ENCODE measurements at places on chromosomes 6 and 20. TPM values are rescaled to one million over a fixed set of nuclear protein-coding genes. Genes with fewer than 3 reads are reported as not detected.

The PPP1R3G gene
- total RNA-seq = 7.4 TPM

The NFATC2 gene
- total RNA-seq = 7.0 TPM

The TUBB gene
- total RNA-seq = 276 TPM

The SIRPB1 gene
- total RNA-seq = 1.7 TPM

- DNase-seq = peak; percentile 9
Measured at GRCh38 chr6:170086639-170087420, 204.0 kb downstream of the DLL1 start.

DNA sequence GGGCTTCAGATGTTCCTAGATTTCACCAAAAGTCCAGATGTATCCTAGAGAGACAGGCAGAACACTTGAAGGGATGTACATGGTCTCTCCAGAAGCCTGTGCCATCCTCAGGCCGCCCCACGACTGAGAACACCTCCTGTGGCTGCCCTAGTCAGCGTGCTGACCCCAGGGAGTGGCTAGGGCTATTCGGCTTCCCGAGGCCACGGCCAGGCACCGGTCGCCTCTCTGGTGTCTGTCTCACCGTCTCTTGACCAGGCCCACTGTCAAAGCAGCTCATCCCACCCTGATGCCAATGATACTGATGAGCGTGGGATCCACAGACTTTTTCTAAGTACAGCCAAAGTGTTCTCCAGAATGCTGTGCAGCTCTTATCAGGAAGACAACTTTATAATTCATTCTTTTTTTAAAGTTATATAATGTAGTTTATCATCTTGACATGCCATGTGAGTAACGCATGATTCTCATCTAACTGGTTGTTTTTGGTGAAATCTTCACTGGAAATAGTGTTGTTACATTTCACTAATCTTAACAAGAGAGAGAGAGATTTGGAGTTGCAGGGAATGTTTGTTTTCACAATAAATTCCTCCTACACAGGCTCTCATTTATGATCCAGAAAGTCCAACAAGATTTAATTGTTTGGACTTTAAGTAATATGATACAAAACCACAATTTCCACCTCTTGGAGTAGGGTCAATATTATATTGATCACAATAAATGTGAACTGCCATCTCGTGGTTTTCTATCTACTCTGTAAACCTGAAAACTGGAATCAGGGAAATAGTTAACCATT is 41.7 kb upstream of the KLHL31 start:
- no peak for DNase-seq

- DNase-seq = no peak
Measured at GRCh38 chr6:150353445-150353844, 15.4 kb upstream of the IYD start.

DNA sequence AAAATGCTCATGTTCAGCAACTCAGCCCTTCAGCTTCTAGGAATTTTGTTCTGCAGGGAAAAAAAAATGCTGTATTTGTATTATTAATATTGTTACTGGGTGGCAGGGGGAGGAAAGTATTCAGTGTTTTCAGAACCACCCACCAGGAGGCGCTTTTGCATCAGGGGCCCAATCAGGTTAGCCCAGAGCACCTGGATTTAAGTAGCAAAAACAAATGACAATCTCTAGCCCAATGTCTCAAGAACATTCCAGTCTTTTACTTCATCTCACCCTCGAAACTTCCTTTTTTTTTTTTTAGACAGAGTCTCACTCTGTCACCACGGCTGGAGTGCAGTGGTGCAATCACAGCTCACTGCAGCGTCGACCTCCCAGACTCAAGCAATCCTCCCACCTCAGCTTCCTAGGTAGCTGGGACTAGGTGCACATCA is 635 bp upstream of the C20orf203 start:
- no peak for DNase-seq

DNA sequence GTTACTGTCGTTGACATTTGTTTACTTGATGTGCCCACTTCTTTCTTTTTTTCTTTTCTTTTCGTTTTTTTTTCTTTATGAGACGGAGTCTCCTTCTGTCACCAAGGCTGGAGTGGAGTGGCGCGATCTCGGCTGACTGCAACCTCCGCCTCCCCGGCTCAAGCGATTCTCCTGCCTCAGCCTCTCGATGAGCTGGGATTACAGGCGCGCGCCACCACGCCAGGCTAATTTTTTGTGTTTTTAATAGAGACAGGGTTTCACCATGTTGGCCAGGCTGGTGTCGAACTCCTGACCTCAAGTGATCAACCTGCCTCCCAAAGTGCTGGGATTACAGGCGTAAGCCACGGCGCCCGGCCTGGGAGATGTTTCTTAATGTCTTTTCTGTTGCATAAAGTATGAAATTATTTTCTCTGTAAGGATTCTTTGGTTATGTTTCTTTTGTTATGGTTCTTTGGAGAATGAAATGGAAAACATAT is 33.3 kb upstream of the PRSS16 start:
- no peak for DNase-seq

DNA sequence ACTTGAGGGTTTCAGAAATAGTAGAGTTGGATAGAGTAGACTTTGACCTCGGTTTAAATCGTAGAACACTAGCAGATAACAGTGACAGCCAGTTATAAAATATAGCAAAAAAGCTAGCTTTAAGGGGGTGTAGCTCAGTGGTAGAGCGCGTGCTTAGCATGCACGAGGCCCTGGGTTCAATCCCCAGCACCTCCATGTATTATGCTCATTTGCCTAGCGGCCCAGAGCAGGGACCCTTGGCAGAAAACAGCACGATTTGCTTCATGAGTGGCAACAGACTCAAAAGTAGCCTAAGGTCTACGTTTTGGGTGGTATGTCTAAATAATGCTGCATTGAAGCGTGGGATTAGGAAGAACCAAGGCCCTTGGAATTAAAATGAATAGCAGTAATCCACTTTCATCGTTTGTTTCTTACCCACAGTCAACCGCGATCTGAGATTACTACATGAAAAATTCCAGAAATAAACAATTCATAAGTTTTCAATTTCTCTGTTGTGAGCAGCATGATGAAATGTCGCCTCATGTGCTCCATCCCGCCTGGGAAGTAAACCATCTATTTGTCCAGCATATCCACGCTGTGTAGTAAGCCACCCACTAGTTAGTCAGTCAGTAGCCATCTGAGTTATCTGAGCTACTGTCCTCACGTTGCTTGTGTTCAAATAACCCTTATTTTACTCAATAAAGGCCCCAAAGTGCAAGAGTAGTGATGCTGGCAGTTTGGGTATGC is 184.9 kb downstream of the GPX5 start:
- no peak for DNase-seq

DNA sequence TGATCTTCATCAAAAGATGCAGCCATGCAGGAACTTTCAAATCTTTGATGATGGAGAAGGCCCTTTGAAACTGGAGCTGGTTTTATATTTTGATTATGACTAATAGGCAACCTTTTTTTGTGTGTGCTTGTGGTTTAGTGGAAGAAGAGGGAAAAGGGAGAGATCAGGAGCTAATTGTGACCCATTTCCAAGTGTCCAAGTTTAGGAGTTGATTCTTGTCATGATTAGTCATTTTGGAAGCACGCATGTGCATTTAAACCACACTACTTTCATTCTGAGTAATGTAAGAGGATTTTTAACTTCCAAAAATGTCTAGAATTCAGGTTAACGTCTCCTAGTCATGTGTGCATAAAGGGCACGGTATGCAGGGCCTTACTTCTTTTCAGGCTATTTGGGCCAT is 3.5 kb downstream of the FOXO3 start:
- DNase-seq = no peak

DNA sequence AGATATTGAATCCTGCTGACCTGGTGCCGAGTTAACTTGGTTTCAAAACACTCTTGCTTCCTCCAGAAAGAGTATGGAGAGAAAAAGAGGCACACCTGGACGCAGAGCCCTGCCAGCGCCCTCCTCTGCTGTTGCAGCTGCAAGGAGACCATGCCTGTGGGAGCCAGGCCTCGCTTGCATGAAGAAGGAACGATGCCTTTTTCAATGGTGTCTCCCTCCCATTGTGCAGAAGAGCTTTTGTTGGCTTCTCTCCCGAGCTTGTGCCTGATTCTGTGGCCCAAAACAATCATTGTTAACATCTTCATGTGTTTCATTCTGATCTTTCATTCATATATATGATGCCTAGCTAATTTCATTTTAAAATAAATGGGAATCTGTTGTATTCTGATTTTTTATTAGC is 98.1 kb downstream of the FAM120B start:
- DNase-seq = no peak

Measured in left cardiac atrium (tissue), 4 donors.